ENCODE measurements at places on chromosomes 6 and 20. TPM values are rescaled to one million over a fixed set of nuclear protein-coding genes. Genes with fewer than 3 reads are reported as not detected.

The ZSCAN23 gene
- 2.5 TPM for total RNA-seq

The HDGFL1 gene
- total RNA-seq, result not detected

The NR2E1 gene
- not detected for total RNA-seq

The TMEM244 gene
- total RNA-seq, result not detected

The OR2H1 gene
- not detected for total RNA-seq

The GNRH2 gene
- 0.09 TPM for total RNA-seq

The PRDM13 gene
- not detected for total RNA-seq

The RFX6 gene
- total RNA-seq, result not detected

The SLC22A16 gene
- under 0.01 TPM for total RNA-seq

The VNN1 gene
- total RNA-seq, result not detected

The VSX1 gene
- total RNA-seq, result not detected

The SAMD5 gene
- total RNA-seq, result 0.43 TPM

The DDAH2 gene
- 139 TPM for total RNA-seq

The SIRT5 gene
- total RNA-seq, result 7.2 TPM

The DEFB128 gene
- total RNA-seq, result not detected
